ENCODE measurements at places on chromosomes 7 and 10.
A peak's percentile ranks its signal among the peaks of the same experiment; 100 is the strongest.

GRCh38 chr10:113842171-113842570, 11.7 kb downstream of the DCLRE1A start:
- DNase-seq: no peak

GRCh38 chr10:91909117-91909677, at the start of gene FGFBP3:
Gene FGFBP3, minus strand, starts transcription at chr10:91909486. Its CDS starts 517 bp downstream, at chr10:91908969.
- DNase-seq: peak; percentile 20

- no peak for DNase-seq
Observed at GRCh38 chr7:18119985-18120384, 92.3 kb upstream of the PRPS1L1 start.

- no peak for DNase-seq
Observed at GRCh38 chr7:98821348-98821747, 48.5 kb downstream of the TMEM130 start.

GRCh38 chr7:45178241-45179225, 20.9 kb downstream of the RAMP3 start:
- no peak for DNase-seq

GRCh38 chr7:133682364-133683181, 429.7 kb downstream of the EXOC4 start:
- DNase-seq: no peak

DNA sequence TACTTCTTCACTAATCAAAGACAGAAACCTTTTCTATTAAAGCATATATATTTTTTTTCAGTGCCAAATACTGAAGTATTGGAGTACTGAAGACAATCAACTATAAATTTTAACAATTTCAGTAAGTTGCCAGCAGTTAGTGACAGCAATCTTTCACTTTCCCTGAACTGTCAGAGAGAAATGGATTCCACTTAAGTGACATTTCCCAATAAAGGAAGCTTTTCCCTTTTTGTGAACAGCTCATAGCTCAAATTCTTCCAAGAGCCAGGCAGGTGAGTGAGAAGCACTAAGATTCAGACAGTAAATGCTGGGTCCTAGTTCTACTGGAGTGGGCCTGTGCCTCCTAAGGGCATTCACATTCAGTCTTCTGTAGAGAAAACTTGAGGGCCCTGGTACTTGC, 142.0 kb downstream of the SRPK2 start:
- no peak for DNase-seq

GRCh38 chr10:30368065-30368718, 19.1 kb upstream of the MTPAP start:
- no peak for DNase-seq
